Stimulated activated CD4-positive, alpha-beta T cell treated with anti-CD3 and anti-CD28 coated beads, Interleukin-2, amount 100 ng/mL, for 4 hours (primary cell): ENCODE measurements at places on chromosomes 13 and 19.

DNA sequence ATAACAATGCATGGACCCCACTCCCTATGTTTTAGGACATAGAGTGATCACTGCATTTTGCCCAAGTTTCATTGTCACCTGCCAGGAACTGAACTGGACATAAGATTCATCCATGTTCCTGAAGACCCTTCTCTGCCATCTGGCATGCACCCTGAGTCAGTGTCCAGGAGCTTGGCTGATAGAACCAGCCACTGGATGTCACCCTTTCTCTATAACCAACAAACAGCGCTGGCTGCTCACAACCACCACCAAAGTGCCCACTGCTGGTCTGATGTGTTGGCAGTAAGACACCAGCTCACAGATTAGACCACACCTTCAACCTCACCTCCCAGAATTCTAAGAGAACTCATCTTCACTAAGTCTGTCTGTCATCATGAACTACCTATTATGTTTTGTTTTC, 333.4 kb downstream of the ITGBL1 start:
- DNase-seq, result no peak

GRCh38 chr19:12995596-12996405, 526 bp downstream of the NFIX start:
- no peak for DNase-seq

DNA sequence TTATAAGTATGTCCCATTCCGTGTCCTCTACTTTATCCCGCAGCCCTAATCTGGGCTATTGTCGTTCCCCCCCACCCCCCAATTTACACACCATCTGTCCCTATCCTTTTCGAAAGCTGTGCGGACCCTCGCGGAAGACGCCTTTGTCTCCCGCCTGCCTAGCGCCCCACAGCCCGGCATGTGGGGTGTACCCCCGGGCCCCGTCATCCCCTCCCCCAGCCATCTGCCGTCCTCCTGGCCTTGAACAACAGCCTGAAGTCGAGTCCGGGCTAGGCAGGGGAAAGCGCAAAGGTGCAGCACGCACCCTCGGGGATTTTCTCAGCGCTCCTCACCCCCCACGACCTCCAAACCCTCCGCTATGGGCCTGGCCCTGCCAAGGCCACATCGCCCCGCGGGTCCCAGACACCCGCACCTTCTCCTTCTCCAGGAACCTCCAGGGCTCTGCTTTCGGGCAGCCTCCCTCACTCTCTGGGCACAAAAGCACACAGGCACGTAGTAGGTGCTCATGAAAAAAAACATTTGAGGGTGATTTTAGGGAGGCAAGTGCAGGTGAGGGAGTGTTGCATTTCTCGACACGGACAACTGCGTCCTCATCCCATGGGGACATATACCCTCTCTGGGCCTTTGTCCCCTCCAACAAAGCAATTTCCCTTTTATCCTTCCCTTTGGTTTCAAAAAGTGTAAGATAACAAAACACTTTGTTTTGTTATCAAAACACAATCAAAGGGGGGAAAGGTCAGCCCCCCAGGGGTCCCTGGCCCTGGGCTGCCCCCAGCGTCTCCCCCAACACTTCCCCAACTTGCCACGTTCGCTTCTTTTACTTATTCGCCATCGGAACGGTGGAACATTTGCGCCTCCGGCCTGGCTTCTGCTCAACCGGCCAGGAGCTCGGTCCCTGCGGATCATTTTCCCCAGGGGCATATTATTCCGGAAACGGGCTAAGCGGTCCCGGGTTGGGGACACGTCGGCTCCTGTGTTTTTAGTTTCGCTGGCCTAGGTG, 16.4 kb downstream of the CCDC124 start:
- no peak for DNase-seq

- DNase-seq, result no peak
Measured at GRCh38 chr13:73225990-73226389, 167.2 kb downstream of the KLF5 start.

DNA sequence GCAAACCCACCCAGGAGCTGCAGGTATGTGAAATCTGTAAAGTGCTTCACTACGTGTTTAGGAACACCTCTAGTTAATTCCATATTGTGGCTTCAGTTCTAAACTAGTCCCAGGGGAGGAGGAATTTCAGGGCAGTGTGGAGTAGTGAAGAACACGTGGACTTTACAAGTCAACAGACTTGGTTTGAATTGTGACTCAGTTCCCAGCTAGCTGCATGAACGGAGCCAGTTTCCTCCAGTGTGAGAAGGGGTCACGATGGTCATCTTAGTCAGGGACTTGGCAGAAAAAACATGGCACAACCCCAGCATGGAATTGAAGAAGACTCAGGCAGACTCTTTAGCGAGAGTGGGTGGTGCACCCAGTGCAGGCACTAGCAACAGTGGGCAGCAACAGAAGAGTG, 175.7 kb upstream of the UBL3 start:
- no peak for DNase-seq

GRCh38 chr19:54191011-54191810, at the start of gene TSEN34:
TSEN34 (plus strand) TSS chr19:54191308; CDS start chr19:54191365, 57 bp downstream.
- peak; percentile 82 for DNase-seq

- no peak for DNase-seq
Measured at GRCh38 chr13:53131361-53131760, 102.7 kb downstream of the OLFM4 start.

DNA sequence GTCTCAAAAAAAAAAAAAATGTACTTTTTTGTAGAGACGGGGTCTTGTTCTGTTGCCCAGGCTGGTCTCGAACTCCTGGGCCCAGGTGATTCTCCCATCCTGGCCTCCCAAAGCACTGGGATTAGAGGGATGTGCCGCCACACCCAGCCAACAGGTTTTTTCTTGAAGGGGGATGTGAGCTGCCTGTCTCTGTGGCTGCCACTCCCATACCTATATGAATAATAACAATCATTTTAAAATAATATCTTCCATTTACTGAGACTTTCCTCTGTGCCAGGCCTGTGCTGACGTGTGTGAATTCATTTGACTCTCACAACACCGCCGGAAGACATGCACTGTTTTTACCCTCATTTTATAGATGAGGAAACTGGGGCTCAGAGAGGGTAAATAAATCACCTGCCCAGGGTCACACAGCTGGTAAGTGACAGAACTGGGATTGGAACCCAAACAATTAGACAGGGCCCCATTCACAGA, 7.2 kb upstream of the BCL3 start:
- no peak for DNase-seq

GRCh38 chr19:4576016-4576933, 16.8 kb upstream of the SEMA6B start:
- DNase-seq, result peak; percentile 58

GRCh38 chr19:29288256-29288655, 75.3 kb upstream of the UQCRFS1 start:
- DNase-seq, result no peak

DNA sequence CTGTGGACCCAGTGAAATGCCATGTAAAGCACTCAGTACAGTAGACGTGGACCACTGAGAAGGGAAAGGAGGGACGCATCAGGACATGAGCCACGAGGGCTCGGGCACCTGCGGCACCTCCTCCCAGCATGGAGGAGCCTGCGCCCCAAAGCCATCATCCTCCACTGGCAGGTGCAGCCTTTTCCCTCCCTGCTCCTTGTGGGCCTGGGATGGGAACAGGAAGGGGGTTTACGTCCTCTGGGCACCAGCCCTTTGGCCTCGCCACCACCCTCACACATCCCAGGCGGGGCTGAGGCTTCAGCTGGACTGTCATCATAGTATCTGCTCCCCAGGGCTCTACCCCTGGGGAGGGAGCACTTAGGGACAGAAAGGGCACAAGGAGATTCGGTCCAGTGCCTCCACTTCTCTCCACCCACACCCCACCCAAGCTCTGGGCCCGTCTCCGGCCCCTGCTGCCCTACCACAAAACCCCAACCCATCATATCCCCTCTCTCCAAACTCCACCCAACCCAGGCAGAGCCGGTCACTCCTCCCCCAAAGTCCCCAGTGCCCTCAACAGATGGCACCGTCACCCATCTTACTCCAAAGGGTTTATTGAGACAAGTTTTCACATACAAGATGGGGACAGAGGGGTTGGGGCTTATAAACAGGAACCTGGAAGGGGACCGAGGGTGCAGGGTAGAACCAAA, 2.2 kb upstream of the PRKD2 start:
- no peak for DNase-seq

- DNase-seq, result no peak
Measured at GRCh38 chr19:296476-297225, 5.4 kb upstream of the PLPP2 start.

DNA sequence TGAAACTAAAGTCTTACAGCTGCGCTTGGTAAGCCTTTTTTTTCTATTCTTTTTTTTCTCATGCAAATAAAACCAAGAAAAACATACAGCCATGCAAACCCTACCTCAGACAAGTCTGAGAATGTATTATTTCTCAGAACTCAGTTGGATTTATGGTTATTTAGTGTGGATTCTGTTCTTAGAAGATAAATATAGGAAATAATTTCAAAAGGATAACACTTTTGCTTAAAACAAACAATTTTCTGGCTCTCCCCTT, 40.7 kb upstream of the TNFSF11 start:
- DNase-seq, result no peak

- DNase-seq, result no peak
Measured at GRCh38 chr13:37868691-37869505, 674 bp downstream of the TRPC4 start.

- no peak for DNase-seq
Measured at GRCh38 chr13:20231839-20232555, at the start of gene GJB6. GJB6 (minus strand) TSS chr13:20232319; CDS start chr13:20223480, 8,839 bp downstream.

DNA sequence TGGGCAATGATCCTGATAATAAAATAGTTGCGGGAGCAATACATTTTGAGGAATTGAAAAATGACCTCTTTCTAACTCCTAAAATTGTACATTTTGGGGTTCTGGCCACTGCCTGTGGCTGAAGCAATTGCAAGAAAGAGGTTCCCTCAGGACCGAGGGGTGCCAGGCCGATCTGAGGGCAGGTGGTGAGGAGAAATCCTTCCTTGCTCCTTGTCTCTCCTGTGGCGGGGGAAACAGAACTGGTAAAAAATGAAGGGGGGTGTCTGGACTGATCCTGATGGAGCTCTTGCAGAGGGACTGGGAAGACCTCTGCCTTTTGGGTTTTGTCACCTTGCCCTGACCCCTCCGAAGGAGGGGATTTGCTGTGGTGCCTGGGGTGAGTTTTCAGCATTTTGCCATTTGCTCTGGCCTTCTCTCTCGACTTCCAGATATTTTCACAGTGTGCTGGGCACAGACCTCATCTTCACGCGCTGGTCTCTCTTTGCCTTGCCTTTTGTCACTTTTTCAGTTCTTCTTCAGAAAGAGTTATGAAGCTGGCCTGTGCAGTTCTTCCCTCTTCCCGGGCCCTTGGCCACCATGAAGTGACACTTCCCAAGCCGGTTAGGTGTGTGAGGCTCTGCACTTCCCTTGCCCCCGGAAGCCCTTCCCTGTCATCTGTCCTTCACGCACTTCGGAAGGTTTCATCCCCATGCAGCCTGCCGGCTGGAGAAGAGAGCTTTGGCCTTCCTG, 22.2 kb downstream of the NFIX start:
- DNase-seq, result no peak

- no peak for DNase-seq
Measured at GRCh38 chr19:2070436-2070827, 19.4 kb upstream of the MKNK2 start.

DNA sequence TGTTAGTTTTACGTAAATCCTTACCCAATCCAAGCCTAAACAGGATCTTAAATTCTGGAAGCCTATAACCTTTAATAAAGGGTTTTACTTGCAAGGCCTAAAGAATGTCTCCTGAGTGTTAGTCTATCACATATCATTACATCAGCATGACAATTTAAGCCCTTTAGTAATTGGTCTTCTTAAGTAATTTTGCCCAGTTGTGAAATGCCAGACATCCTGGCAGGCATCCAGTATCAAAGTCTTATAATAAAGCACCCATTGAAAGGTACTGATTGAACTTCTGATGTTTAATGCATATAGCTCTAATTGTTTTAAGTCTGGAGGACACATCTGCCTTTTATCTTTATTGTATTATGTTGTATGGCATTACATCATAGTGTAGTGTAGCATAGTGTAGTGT, 1078.9 kb downstream of the SLITRK1 start:
- no peak for DNase-seq
